ENCODE measurements at places on chromosomes 5 and 9.

- DNase-seq, result no peak
Observed at GRCh38 chr5:15116996-15117395, 245.4 kb upstream of the ANKH start.

DNA sequence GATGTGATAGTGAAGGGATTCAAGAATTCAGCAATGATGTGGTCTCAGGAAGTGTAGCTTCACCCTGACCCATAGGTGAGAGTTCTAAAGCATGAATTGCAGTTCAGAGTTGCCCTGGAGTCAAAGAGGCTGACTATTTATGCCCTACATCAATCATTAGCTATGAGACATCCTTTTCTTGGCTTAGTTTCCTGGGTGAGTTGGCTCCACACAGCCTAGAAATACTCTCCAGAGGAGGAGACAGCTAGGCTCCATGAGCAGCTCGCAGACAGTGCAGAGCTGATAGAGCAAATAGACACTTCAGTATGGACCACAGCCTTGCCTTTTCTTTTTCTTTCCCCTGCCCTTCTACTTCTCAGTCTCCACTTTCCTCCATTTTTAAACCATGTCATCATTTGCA is 1651.8 kb downstream of the MAT2B start:
- no peak for DNase-seq

DNA sequence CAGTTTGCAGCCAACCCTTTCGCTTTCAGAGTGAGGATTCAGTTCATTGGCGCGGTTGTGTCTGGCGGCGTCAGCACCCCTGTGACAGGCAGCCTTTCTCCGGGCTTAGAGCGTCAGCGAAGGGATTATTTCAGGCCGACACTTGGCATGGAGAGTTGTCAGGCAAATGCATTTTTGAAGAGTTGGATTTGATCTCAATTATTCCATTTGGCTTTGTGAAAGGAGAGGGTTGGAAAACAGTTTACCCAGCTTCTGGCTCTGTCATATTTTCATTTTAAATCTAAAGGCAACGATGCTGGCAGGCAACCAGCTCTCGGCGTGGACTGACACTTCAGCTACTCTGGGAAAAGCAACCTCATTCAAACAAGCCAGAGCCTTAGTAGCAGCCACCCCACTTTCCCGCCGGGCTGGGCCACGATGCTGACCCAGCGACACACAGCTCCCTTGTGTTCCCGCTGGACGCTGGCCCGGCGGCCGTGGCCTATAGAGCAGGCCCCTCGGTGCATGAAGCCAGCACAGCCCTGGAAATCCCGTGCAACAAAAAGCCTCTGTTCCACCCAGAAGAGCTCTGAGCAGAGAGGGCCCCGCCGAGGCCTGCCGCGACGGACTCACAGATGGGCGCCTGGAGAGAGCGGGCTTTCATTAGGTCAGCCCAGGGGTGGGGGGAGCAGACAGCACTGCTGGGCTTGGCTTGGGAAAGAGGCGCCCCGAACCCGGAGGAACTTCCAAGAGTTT is 28.9 kb upstream of the LPCAT1 start:
- DNase-seq, result no peak

DNA sequence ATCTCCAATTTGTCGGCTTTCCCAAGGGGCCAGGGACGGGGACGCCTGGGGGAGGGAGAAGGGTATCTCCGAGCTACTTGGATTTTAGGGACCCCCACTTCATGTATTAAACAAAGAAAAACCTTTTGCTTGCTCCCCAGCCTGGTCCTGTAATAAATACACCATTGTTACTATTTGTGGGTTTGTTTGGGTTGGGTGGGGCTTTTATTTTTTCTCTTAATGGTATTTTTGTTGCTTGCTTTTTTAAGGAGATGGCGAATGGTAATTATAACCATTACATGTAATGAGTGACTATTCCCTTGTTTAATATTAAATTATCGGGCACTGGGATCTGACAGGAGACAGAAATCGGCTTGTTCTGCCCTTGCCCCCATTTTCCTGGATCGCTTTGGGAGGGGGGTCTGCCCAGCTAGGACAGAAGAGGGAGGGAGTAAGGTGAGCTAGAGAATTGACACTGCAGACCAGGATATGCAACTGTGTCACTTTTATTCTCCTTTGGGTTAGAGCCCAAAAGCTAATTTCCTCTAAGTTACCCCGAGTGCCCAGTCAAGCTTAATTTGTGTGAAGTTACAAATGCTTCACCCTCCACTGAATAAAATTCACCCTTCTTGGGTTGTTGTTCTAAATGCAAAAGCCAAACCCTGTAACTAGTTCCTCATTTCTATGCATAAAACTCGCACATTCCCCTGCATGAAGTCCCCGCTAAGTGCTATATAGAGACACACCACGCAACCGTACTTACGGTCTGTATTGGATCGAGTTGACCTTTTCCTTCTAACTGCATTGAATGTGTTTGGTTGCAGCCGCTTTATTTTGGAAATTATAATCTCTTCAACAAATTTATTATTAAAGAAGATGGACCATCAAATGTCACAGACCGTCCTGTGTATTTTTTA is 1.6 kb upstream of the ZNF608 start:
- no peak for DNase-seq

DNA sequence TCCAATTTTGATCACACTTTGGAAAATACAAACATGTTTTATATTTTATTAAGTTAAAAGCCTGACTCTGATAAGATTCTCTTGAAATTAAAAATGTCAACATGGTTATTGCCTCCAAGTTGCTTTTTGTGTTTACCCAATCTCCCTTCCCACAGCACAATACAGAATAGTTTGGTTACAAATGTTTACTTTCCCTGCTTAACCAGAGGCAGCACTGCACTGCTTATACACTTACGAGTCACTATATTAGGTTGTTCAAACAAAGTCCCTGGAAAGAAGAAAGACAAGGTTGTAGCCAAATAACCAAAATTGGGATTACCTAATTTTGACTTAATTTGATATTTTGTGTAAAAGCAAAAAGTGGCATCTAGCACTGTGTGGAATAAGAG is 25.9 kb downstream of the SRFBP1 start:
- no peak for DNase-seq

- no peak for DNase-seq
Observed at GRCh38 chr5:151318850-151319732, 15.5 kb upstream of the SLC36A3 start.

GRCh38 chr5:87116825-87117512 is 150.7 kb upstream of the RASA1 start:
- DNase-seq, result no peak

DNA sequence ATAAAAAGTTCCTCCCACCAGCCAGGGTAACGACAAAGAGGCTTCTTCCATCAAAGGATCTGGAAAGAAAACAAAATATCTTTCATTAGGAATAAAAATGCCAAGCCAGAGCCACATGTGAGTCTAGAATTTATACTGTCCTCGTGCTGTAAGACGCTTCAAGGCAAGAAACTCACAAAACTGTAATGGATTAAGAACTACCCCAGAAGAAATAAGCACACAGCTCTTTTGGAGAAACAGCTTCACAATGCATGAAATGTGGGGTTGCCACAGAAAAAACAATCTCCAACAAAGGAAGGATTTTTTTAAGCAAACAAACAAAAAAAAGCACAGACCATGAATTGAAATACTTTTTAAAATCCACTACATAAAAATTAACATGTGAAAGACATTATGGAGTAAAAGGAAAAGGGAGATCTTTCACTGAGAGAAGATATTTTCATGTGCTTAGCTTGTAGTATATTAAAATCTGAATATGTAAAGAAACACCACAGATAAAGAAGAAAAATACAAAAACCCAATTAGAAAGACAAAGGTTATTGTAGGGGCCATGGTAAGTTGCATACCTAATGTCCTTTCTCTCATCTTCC is 140.5 kb upstream of the NFIL3 start:
- DNase-seq, result no peak

- no peak for DNase-seq
Observed at GRCh38 chr5:4640795-4641194, 499.3 kb upstream of the ADAMTS16 start.

DNA sequence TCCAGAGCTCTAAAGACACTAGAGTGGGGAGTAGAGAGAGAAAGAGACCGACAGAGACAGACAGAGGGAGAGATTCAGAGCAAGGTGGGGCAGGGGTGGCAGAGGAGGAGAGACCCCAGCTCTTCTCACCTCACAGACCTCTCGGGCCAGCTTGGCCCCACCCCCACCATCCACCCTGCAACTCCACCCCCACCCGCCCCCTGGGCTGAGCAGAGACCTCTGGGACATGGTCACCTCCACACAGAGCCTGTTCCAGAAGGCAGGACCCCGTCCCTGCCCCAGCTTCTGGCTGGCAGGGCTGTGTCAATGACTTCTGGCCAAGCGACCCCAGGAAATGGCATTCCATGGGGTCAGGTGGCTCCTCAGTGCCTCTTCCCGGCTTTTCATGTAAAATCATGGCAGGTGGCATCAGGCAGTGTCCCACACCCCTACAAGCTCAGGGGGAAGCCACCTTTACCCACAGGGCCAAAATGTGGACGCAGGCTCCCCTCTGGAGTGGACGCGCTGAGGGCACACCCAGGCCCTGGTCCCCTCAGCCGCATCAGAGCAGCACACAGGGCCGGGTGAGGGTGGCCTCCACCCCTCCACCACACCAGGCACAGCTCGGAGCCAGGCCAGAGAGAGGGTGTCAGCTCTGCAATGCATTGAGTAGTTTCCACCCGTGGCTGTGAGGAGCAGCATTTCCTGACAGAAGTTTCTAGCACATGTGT is 131.2 kb upstream of the LPCAT1 start:
- no peak for DNase-seq

DNA sequence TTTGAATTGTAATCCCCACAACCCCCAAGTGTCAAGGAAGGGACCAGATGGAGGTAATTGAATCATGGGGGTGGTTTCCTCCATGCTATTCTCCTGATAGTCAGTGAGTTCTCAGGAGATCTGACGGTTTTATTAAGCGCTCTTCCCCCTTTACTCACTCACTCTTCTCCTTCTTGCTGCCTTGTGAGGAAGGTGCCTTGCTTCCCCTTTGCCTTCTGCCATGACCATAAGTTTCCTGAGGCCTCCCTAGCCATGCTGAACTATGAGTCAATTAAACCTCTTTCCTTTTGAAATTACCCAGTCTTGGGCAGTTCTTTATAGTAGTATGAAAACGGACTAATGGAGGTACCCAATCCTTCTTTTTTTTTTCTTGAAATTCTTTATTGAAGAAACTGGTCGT is 2.2 kb upstream of the CEP120 start:
- no peak for DNase-seq
